Osteoblast (primary cell): ENCODE measurements at places on chromosomes 4 and X. TPM values are rescaled to one million over a fixed set of nuclear protein-coding genes. Genes with fewer than 3 reads are reported as not detected.

Gene ZCCHC12
- total RNA-seq: not detected in 2 replicates

- peak; percentile 92 for DNase-seq
Measured at GRCh38 chr4:5890063-5890727, 2.7 kb downstream of the CRMP1 start.

DNA sequence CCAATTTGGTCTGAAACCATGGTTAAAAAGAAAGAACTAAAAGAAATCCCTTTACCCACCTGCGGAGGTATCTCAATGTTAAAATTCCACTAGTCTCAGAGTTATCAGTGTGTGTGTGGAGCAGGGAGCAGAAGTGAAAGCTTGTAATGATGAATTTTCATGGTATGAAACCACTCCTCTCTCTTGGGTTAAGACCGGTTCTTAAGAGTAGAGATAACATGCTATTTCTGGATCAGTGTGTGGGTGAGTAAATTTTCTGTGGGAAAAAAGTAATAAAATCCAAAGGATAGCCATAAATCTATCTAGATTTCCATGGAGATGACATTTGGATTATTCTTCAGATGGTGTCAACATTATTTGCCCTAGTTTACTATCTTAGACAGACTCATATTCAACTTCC is 3.2 kb downstream of the FGF13 start:
- DNase-seq: no peak

Gene TRAM1L1
- total RNA-seq: 4.3 and 8.5 TPM in 2 replicates

GRCh38 chr4:110091434-110092140 is 106.8 kb downstream of the ELOVL6 start:
- DNase-seq: peak; percentile 30

- no peak for DNase-seq
Measured at GRCh38 chr4:85842540-85842939, 367.6 kb downstream of the ARHGAP24 start.

Gene MPC1L
- total RNA-seq: not detected in 2 replicates

GRCh38 chr4:17072483-17072882 is 174.0 kb upstream of the LDB2 start:
- no peak for DNase-seq
